Stimulated activated naive CD4-positive, alpha-beta T cell treated with Interleukin-2 at 50 U/mL for 16 hours (primary cell): ENCODE measurements at places on chromosomes 11 and 22.

GRCh38 chr11:15854245-15854644 is 502.1 kb downstream of the SOX6 start:
- DNase-seq = no peak

DNA sequence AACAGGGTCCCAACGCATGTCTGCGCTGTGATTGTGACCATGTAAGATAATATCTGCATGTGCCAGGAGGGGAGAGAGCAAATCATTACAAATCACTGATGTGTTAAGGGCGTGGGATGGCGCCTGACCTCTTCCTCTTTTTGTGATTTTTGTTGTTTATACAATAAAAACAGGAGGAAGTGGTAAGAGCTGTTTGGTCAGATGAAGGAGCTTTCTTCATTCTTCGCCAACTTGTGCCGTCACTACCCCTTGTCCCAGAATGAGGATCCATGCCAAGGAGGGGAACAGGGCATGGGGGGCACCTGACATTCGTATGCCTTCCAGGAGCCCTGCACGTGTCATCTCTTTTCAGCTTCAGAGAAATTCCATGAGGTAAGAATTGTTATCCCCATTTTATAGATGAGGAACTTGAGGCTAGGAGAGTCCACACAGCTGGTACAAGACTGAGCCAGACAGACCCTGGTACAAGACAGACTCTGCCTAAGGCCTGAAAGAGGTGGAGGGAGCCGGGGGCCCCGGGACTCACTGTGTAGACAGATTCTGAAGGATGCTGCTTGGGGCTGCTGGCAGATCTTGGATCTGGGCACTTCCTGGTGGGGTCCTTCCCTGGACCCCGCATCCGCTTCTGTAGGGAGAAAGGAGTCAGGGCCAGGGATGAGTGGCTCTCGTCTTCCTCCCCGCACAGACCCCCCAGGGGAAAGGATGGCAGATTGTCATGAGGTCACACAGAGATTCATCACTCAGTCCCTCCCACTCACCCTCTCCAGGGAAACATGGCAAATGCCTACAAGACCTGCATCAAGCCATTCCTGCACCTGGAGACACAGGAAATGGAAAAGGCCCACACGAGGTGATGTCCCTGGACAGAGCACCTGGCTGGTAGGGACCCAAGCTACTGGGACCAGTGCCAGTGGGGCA is 34.6 kb downstream of the NFAM1 start:
- DNase-seq = no peak

DNA sequence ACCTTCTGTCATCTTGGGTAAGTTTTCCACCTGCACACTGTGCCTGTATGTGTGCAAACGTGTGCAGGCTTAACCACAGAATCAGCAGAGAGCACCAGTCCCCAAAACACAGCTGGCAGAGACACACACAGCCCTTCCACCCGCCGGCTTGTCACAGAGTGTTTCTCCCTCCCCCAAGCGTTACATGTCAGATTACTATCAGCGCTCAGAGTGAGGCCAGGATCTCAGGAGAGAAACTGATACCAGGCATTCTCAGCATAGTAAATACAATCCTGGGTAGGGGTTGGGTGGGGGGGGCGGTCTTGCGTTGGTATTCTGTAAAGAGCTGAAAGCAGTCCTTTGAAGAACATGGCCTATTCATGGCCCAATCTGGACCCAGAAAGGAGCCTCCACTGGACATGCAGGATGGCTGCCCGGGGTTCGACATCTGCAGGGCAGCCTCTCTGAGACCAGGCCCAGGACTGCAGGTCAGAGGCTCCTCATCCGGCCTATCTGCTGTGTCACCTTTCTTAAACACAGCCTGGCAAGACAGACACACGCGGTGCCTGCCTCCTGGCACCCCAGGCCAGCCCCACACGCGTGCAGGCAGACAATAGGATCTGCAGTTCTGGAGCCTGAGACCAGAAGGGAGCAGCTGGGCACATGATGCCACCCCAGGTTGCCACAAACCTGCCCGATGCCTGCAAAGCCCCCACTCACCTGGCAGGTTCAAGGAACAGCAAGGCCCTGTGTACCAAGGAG is 1.7 kb downstream of the OSBPL5 start:
- no peak for DNase-seq

- no peak for DNase-seq
These were observed 1308.3 kb downstream of the TBC1D22A start for GRCh38 chr22:48070760-48071159.

DNA sequence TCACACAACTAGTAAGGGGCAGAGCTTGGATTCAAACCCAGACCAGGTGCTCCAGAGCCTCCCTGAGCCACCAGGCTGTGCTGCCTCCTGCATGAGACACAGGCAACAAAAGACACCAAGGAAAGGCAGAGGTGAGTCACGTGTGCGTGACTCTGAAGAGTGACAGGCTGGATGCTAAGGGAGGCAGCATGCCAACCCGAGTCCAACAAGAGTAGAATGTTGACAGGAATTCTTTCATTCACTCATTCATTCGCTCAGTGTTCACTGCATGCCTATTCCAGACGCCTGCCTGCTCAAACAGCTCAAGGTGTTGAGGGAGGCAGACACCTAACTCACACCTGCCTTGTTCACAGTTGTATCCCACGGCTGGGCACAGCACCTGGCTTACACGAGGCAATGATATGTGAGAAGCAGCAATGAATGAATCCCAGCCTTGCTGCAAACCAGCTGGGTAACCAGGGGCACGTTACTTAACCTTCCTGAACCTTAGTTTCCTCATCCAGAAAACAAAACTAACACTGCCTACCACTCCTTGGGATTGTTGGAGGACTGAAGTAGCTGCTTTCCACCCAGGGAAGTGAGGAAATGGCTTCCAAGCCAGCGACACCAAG is 73.8 kb upstream of the ARFGAP3 start:
- DNase-seq = no peak

- no peak for DNase-seq
These were observed 167.0 kb downstream of the BUD13 start for GRCh38 chr11:116605543-116606459.

GRCh38 chr11:129640671-129641070 is 175.0 kb upstream of the TMEM45B start:
- DNase-seq = no peak

DNA sequence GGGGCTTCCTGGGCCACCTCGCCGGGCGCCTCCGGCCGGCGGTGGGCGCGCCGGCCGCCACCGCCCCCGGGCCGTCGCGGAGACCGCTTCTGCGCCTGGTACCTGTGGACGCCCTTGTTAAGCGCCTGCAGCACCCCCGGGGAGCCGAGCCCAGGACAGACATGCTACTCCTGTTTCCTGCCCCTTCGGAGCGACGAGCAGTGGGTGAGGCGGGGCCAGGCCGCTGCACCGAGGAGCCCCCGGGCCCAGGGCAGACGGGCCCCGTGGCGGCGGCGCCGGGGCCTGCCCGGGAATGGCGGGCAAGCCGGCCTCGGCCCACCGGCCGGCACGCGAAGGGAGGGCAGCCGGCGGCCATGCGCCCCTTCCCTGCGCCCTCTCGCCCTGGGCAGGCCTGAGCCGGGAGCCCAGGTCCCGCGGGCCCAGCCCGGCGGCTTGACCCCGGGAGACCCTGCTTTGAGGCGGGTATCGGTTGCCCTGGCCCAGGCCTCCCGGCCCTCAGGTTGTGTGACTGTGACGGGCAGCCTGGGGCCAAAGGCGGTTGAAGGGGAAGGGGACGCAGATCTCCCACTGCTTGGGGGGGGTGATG is 789 bp upstream of the KDM2A start:
- DNase-seq = peak; percentile 40

DNA sequence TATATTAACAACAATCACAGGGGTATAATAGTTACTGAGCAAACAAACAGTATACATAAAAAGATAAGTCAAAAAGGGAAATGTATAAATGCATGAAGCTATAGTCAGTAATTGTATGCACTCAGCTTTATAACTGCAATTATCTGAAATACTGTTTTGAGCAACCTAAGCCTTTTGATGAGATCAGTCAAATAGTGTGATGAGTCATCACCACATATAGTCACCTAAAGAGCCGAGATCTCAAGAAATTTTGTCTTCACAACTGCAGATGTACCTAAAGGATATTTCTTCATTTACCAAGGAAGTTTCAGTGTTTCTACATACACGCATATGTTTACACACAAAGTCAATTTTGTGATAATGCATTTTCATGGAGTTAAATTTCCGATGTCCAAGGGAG is 5.4 kb upstream of the OR51A2 start:
- DNase-seq = no peak

DNA sequence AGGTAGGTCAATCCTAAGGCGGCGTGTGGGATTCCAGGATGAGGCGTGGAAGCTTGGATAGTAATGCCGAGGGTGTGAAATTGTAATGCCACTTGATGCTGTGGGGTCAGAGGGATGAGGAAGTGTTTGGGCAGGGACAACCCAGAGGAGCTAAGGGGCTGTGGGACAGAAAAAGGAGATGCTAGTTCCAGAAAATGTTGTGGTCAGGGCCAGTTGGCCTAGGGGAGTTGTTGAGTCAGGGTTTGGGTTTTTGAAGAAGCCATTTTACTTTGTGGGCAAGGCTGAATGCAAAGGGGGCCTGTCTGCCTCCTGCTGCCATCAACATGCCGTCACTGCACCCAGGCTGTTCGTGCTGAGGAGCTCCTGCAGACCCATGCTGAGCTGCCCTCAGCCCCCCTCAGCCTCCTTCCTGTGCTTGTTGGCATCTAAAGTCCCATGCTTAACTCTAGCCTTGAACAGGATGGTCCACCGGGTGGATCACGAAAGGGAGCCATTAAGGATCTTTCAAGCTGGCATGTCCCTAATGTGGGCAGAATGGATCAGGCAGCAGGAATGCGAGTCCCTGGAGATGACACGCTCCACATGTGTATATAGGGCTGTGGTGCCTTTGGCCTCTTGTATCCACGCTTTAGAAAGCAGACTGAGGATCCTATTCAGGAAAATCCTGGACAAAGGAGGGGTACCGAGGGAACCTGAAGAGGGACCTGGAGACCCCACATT is 2.1 kb downstream of the C11orf16 start:
- no peak for DNase-seq

DNA sequence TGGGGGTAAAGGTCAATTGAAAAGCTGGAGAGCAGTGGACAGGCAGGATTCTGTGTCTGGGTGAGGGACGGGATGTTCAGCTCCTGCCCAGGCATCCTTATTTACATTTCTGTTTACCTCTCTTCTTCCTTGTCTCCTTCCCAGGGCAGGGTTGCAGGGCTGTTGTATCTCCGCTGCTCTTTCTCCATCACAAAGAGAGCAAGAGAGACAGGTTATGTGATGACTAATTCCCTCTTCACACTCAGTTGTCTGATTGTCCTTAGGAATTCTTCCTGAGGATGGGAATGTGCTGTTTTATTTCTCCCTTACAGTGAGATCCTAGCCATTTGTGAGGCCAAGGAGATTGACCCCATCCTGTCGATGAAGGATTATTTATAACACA is 104.9 kb downstream of the VPREB1 start:
- DNase-seq = no peak

DNA sequence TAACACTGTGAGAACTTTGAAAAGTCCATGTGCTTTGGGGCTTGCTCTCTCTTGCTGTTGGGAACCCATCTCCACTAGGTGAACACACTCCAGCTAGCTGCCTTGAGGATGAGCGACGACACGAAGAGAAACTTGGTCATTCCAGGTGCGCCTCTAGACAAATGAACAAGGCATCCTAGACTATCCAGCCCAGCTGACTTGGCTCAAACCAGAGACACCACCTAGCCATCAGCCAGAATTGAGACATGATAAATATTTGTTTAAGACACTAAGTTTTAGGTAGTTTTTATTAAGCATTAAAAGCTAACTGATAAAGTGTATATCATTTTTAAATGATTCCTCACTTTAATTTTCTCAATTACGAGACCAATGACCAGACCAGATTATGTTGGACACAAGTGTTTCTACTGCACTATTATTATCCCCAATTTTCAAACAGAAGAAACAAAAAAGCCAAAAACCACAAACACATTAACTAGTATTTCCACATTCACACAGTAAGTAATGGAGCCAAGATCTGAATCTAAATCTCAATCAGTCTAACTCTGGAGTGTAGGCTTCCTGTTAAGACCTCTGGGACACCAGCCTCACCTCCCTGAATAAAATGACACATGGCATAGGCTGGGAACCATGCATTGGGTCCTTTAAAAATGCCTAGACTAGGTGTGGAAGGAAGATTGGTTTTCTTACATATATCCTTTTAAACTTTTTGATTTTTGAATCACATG is 70.4 kb downstream of the GDPD4 start:
- DNase-seq = no peak

- DNase-seq = no peak
These were observed 97.2 kb upstream of the SHANK2 start for GRCh38 chr11:71349627-71350026.

GRCh38 chr11:80477178-80477577 is 1036.3 kb upstream of the TENM4 start:
- DNase-seq = no peak

DNA sequence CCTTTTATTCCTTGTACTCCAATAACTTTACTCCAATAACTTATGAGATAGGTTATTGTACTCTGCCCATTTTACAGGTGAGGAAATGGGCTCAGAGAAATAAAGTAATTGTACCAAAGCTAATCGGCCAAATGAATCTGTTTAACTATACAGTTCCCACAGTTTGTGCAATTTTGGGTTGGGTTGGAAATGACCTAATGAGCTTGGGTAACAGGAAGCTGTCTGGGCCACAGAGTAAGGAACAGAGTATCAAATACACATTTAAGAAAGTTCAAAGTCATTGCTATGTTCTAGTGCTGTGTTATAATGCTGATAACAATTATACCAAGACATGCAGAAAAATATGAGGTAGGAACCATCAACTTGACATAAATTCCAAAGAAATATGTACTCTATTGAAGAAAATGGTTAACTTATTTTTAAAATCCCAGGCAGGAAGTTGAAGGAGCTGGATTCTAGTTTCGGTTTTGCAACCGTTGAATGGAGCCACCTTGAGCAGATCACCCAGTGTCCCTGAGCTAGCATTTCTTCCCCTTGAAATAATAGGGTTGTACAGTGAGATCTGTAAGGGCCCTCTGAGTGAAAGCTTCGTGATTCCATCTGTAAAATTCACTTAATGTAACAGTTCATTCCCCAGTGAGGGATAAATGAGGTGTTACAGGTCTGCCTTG is 360.9 kb upstream of the NARS2 start:
- DNase-seq = no peak

- no peak for DNase-seq
These were observed 513.0 kb downstream of the RAB38 start for GRCh38 chr11:87662287-87662686.

GRCh38 chr11:11471201-11471600 is 118.2 kb upstream of the CSNK2A3 start:
- no peak for DNase-seq

GRCh38 chr22:42881298-42881697 is 24.2 kb upstream of the ARFGAP3 start:
- no peak for DNase-seq

GRCh38 chr11:59679347-59679746 is 10.5 kb upstream of the PATL1 start:
- no peak for DNase-seq

- no peak for DNase-seq
These were observed 3.4 kb upstream of the FADS1 start for GRCh38 chr11:61820174-61820573.

- no peak for DNase-seq
These were observed 40.6 kb downstream of the PPP2R1B start for GRCh38 chr11:111725621-111726020.

- DNase-seq = no peak
These were observed 7.1 kb upstream of the ATG16L2 start for GRCh38 chr11:72807021-72807693.
